Stimulated activated CD4-positive, alpha-beta T cell treated with anti-CD3 and anti-CD28 coated beads, TNF-alpha, amount 100 ng/mL, for 24 hours (primary cell): ENCODE measurements at places on chromosomes 12 and 14.

GRCh38 chr12:18206198-18206597, 55.1 kb upstream of the PIK3C2G start:
- no peak for DNase-seq

- no peak for DNase-seq
These were observed 8.7 kb downstream of the CLEC7A start for GRCh38 chr12:10121278-10121677.

GRCh38 chr12:70733385-70733784, 96.2 kb upstream of the PTPRB start:
- no peak for DNase-seq

GRCh38 chr12:126425264-126425663, 1360.0 kb downstream of the AACS start:
- DNase-seq: no peak

DNA sequence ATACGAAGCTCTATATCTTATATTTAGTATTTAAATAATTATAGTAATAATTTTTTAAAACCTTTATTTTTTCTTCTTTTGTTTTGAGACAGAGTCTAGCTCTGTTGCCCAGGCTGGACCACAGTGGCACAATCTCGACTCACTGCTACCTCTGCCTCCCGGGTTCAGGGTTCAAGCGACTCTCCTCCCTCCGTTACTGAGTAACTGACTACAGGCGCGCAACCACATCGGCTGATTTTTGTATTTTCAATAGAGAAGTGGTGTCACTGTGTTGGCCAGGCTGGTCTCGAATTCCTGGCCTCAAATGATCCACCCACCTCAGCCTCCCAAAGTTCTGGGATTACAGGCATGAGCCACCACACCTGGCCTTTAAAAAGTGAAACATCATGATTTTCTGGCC, 13.0 kb upstream of the WNK1 start:
- no peak for DNase-seq

GRCh38 chr14:74506411-74506851, 12.9 kb downstream of the ISCA2 start:
- no peak for DNase-seq

GRCh38 chr12:16421806-16422205, 74.4 kb downstream of the MGST1 start:
- no peak for DNase-seq

DNA sequence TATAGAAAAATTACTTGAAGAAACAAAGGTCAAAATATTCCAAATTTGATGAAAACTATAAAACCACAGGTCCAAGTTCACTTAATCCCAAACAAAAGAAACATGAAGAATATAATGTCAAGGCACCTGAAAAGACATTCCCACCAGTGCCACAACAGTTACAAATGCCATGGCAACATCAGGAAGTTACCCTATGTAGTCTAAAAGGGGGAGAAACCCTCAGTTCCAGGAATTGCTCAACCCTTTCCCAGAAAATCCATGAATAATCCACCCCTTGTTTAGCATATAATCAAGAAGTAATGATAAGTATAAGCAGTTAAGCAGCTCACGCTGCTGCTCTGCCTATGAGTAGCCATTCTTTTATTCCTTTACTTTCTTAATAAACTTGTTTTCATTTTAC, 3.8 kb upstream of the ACTR10 start:
- no peak for DNase-seq

DNA sequence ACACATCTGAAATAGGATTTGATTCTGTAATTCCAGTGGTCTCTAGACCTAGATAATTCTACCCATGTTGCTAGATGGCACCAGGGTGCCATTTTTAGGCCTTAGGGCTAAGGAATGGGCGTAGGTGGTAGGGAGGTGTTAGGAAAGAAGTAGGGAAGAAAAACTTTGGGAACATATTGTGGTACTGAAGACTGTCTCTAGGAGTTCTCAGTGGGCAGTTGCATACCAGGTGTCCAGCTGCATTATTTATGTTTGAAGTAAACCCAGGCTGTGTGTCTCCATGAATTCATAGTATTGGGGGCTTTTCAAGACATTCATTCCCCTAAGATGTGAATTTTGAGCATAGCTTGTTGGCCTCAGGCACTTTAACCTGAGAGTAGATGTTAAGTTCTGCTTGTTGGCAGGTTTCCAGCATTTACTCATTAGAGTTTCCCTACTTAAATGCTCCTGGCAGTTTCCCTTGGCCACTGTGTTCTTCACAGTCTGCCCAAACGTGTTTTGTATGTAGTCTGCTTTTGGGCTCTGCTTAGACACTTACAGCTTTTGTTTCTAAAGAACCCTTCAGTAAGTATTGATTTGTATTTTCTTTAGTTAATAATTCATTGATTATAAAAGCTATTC, 31.5 kb upstream of the CCT2 start:
- DNase-seq: no peak
